ENCODE measurements at places on chromosomes 11 and 22.

DNA sequence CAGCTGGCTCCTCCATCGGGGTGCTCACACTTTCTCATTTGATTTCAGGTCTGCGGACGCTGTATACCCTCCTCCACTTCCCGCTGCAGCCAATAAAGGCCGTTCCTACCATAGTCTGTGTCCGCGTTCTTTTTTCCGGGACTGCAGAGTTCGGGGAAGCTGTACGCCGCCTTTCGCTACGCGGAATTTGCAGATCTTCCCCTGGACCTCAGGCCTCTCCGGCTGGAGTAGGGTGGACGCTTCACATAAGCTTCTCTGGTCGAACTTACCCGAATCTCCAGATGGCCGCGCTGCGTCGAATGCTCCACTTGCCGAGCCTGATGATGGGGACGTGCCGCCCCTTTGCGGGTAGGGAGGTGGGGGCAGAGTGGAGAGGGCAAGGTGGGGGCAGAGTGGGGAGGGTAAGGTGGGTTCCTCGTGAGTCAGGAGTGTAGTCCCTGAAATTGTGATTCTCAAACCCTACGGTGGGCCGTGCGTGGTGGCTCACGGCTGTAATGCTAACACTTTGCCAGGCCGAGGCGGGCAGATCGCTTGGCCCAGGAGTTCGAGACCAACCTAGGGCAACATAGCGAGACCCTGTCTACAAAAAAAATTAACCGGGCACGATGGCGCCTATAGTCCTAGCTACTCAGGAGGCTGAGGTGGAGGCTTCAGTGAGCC is 617 bp downstream of the CSKMT start:
- peak; percentile 38 for DNase-seq

- DNase-seq = peak; percentile 73
Observed at GRCh38 chr11:32830413-32830738, 649 bp downstream of the PRRG4 start.

- DNase-seq = no peak
Observed at GRCh38 chr11:134742224-134742612, 330.2 kb upstream of the B3GAT1 start.

GRCh38 chr11:61956191-61957020 is 6.3 kb downstream of the BEST1 start:
- no peak for DNase-seq

- DNase-seq = peak; percentile 9
Observed at GRCh38 chr11:20089796-20090653, 70.2 kb downstream of the DBX1 start.

GRCh38 chr11:31812383-31813381 is 1.6 kb upstream of the PAX6 start:
- no peak for DNase-seq

GRCh38 chr11:44530413-44531115 is 34.9 kb upstream of the CD82 start:
- DNase-seq = peak; percentile 67

GRCh38 chr22:34502821-34503220 is 563.1 kb upstream of the ISX start:
- no peak for DNase-seq

DNA sequence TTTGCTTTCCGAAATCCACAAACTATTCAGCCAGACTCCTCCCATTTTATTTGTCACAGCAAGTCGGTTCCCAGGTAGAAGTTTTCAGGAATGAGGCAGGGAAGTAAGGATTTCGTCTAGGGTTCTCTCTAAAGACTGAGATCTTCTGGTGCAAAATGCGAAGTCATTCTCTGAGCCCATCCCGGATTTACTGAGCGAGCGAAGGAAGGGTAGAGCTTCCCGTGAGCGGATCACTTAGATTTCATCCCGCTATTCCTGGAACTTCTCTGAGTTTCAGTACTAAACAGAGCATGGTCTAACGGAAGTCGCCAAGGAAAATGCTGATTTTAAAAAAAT is 3.1 kb upstream of the CALCA start:
- no peak for DNase-seq

DNA sequence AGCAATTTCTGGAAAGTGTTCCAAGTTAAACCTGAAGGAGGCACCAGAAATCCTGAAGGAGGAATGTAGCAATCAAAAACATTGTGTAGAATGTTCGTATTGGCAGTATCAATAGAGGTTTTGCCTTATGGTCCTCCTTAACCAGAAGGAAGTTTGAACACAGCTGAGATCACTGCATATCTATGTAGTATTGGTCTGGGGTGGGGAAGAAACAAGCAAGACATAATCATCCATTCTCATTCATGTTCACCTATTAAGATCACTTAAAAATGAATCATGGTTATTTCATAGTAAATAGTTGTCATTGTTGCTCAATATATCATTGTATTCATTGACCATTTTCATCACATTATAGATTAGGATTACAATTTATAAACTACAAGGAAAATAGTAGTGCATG is 160.5 kb downstream of the DDX10 start:
- no peak for DNase-seq

DNA sequence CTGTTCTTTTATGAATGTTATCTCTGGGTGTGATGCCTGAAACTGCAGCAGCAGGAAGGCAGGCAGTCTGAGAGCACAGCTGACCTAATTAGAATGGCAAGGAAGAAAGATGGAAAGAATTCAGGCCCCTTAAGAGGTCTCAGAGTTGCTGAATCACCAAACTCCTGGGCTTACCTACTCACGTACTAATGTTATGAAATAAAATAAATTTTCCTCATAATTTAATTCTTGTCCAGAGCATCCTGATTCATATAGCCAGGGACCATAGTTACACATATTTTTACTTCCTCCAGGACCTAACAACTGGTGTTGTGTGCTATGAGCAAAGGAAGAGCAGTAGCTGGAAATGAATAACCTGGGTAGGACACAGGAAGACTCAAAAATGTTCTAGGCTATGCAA is 41.9 kb downstream of the SNX19 start:
- DNase-seq = no peak

DNA sequence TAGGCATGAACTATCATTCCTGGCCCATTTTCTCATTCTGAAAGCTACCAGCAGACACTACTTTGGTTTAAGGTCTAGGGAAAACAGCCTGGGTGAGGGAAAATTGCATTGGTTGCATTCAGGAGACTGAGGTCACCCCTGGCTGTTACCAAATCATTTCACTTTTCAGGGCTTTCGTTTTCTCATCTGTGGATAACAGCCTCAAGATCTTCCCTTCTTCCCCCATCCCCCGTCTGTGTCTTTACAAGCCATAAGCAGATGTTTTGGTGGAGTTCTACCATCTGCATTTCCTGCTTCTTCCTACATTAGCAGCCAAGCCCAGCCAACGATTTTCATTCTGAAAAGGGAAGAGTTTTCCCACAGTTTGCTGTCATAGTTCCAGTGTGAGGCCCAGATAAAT is 130.4 kb downstream of the HIPK3 start:
- DNase-seq = peak; percentile 63

GRCh38 chr11:69892986-69893555 is 73.9 kb upstream of the FGF3 start:
- no peak for DNase-seq

DNA sequence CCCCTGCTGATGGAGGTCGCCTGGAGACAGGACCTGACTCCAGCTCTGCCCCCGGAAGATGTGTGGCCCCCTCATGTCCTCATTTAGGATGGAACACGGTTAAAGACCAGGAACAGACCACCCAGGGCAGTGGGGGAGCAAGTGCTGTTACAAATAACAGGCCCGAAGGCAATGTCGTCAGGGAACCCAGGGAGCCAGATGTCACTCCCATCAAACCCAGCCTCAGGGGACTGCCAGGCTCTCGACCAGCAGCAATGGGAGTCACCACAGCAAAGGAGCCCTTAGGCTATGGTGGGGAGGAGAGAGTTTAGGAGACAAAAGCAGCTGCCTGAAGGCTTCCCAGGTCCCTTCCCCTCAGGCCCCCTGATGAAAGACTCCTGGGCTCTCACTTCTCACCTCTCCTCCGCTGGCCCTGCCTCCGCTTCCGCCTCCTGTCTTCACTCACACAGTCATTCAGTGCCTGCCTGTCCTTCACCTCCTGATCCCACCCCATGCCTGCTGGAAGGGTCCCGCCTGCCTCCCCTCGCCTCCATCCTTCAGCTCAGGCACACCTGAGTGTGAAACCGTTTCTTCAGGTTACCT is 4.4 kb downstream of the RPS19BP1 start:
- no peak for DNase-seq
